Activated T-cell treated with anti-CD3 and anti-CD28 coated beads, Interleukin-2, amount 50 U/mL, for 4 hours (primary cell): ENCODE measurements at places on chromosomes 13 and 19. TPM values are rescaled to one million over a fixed set of nuclear protein-coding genes. Genes with fewer than 3 reads are reported as not detected.

The SIGLEC12 gene
- 0.51 TPM for total RNA-seq

The BEST2 gene
- not detected for total RNA-seq

The ZNF441 gene
- 1.7 TPM for total RNA-seq

The PNMA8A gene
- total RNA-seq = not detected

The ZNF726 gene
- total RNA-seq = 7.6 TPM

The FARP1 gene
- total RNA-seq = 0.86 TPM

The KCNK6 gene
- total RNA-seq = 9.2 TPM

The GJB2 gene
- 2.4 TPM for total RNA-seq

The CD70 gene
- 6.6 TPM for total RNA-seq

The ZNF260 gene
- total RNA-seq = 7.1 TPM

The CILP2 gene
- total RNA-seq = 0.18 TPM

The LGALS4 gene
- 1.7 TPM for total RNA-seq

The SLC17A7 gene
- not detected for total RNA-seq
